GM04504 (cell line): ENCODE measurements at places on chromosomes 5 and 9.

DNA sequence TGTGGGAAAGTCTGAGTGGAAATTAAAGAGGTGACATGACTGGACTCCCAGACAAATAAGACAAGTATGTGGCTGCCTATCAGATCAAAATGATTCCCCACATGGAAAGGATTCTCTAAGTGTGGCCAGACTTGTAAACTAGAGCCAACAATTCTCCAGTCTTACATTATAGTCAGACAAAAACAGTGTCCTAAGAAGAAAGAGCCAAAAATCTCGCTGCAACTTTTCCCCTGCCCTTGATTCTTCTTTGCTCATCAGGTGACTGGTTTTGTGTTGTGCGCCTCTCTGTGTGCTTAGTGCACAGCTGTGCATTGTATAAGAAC, 164.2 kb upstream of the TARS1 start:
- DNase-seq, result no peak

- no peak for DNase-seq
These were observed 44.7 kb downstream of the GRIN3A start for GRCh38 chr9:101693546-101694336.

GRCh38 chr5:156835905-156836304, 14.2 kb upstream of the PPP1R2B start:
- DNase-seq, result no peak

GRCh38 chr5:34789021-34789531, 49.9 kb upstream of the TTC23L start:
- DNase-seq, result peak; percentile 30

GRCh38 chr9:91090130-91090410, 271.6 kb downstream of the AUH start:
- no peak for DNase-seq

DNA sequence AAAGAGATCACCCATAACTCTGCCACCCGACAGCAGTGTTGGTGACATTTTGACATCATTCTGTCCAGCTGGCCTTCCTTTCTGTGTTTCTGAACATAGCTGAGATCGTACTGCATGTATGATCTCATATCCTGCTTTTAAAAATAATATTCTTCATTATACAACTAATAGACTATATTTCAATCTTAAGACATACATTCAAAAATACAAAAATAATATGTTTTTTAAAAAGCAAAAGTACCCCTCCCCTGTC, 47.7 kb upstream of the RPL26L1 start:
- DNase-seq, result no peak

- no peak for DNase-seq
These were observed 4.5 kb downstream of the UBE2D2 start for GRCh38 chr5:139565411-139566305.

GRCh38 chr5:58849921-58850667, 267.2 kb downstream of the RAB3C start:
- no peak for DNase-seq

- no peak for DNase-seq
These were observed 34.6 kb upstream of the WDR38 start for GRCh38 chr9:124818431-124819281.

GRCh38 chr5:160118349-160119141, 705 bp downstream of the PWWP2A start:
- no peak for DNase-seq

- peak; percentile 84 for DNase-seq
These were observed 759.7 kb downstream of the BRINP1 start for GRCh38 chr9:118609355-118610044.

- DNase-seq, result no peak
These were observed 5.7 kb upstream of the SEC16A start for GRCh38 chr9:136488247-136489214.

DNA sequence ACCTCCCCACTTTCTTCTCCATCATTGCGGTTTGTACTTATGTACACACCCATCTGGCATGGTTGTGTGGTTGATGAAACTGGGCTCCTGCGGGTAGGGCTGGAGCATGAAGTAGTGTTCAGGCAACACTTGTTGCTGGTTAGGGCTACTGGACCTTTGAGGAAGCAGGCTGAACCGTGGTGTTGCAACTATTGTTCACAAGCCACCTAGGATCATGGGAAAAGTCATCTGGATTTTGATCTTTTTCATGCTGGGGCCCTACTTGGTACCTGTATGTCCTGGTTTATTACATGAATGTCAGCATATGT, 40.1 kb upstream of the TIFAB start:
- DNase-seq, result no peak

DNA sequence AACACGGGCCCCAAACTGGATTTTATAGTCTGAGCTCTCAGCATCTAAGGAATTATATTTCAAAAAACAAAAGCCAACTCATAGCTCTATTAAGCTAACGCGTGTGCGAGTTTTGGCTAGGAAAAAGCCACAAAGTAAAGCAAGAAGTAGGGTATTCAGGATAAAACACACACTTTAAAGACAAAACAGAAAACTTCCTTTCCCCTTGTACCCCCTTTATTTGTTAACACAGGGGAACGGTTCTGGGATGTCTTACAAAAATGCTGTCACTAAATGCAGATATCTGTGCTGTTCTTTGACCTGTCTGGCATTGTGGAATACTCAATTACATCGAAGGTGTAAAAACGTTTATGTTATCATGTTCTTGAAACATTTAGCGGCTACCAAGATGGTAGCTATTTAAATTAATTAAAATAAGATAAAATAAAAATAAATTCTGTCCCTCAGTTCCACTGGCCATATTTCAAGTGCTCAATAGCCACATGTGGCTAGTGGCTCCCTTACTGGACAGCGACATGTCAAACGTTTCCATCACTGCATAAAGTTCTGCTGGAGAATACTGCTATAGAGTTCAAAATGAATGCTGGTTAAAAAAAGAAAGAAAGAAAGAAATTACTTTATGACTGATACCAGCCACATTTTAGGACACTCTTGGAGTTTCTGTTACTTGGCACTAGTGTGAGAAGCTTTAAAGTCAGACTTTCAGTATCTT, 7.2 kb upstream of the MEF2C start:
- DNase-seq, result no peak

DNA sequence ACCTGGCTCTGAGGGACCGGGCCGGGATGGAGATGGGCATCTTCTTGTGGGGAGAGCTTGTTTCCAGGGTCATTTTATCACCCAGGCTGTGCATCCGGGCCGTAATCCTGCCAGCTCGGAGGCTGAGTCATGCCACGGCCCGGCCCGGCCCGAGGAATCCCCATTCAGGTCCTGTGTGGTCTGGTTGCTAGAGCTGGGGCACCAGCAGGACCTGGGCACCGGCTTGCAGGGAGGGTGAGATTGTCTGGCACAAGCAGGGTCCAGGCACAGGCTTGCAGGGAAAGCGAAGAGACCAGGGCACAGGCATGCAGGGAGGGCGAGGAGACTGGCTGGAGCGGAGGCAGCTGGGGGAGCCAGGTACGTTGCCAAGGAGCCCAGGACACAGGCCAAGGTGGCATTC, 106.8 kb downstream of the RXRA start:
- no peak for DNase-seq

DNA sequence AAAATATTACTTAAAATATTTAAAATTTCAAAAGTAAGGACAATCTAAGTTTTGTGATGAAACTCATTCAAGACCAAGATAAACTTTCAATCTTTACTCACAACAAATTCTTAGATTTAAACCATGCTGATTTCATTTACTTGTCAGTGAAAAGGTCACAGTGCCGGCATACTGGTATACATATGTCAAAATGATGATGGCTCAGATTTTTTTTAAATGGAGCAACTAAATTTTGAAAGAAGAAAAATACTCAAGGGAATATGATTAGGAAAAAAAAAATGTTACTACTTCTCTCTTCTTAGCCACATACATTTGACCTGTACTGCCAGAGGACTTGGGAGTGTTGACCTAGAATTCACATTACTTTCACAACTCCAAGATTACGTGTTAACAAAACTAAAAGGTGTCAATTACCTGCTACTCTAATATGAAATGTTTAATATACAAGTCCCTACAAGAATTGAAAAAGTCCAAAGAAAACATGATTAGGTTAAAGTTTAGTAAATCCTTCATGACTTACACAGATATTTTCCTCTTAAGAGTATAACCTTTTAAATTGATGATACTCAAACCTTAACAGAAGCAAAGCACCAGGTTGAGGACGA, 4.6 kb downstream of the EFNA5 start:
- DNase-seq, result no peak

GRCh38 chr5:25863811-25864210, 1174.6 kb downstream of the CDH9 start:
- no peak for DNase-seq

DNA sequence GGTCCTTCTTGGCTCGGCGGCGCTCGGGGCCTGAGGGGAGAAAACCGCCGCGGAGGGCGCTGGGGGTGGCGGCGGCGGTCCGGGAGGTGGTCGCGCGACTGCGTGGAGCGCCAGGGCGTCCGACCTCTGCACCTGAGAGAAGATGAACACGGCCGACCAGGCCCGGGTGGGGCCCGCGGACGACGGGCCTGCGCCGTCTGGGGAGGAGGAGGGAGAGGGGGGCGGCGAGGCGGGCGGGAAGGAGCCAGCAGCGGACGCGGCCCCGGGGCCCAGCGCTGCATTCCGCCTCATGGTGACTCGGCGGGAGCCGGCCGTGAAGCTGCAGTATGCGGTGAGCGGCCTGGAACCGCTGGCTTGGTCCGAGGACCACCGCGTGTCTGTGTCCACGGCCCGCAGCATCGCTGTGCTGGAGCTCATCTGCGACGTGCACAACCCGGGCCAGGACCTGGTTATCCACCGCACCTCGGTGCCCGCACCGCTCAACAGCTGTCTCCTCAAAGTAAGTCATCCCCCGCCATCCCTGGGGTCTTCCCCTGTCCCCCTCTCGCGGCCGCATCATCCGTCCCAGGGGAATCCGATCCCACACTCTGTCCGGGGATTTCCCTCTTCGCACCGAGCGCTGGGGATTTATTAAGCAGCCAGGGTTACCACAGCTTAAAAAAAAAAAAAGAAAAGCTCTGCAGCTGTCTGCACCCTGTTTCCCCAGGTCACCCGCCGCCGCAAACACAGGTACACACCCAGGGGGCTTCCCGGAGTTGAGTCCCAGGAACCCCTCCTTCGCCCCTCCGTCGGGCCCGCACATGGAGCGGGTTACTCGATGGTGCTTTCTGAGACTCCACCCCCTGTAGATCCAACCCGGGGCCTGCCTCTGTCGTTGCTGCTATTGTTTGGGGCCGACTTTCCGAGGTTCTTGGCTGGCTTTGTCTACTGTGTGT, at the start of gene GTF3C4:
Gene GTF3C4 (plus strand): TSS at position 8 of the 935 bp plus-strand sequence. CDS start 135 bp downstream, at position 143.
- DNase-seq, result no peak

DNA sequence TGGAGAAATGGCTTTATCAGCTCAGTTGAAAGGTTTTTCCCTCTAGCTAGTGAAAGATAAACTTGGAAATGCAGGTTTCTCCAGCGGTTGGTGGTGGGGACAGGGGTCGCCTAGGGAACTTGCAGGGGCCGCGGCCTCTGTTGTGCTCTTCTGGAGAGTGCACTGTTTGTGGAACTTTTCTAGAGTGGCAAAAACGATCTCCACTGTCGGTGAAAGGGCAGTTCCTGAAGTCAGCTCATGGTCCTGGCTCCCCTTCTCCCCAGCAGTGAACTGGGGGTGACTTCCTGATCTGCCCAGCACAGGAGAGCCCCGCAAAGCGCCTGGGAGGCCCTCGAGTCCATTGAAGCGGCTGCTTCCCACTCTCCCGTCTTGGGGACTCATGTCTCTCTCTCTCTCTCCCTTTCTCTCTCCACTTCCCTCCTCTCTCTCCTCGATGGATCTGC, 3.2 kb downstream of the IRX1 start:
- DNase-seq, result no peak

- DNase-seq, result no peak
These were observed 29.4 kb downstream of the ZCCHC7 start for GRCh38 chr9:37149666-37150308.

DNA sequence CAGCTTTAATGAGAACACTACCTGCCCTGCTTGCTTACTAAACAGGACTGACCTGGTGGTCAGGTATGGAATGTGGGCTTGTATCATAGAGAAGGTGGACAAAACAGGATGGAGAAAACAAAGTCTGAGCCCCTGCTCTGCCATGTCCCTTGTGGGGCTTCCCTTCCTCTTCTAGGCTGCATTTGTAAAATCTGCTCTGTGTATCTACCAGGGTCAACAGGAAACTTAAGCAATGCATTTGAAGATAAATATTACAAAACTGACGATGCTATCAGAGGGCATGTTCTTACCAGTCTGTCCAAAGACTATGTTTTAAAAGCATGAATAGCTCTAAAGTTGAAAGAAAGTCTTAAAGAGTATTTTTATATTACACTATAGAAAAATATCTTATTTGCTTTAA, 228.7 kb downstream of the DCP2 start:
- no peak for DNase-seq

DNA sequence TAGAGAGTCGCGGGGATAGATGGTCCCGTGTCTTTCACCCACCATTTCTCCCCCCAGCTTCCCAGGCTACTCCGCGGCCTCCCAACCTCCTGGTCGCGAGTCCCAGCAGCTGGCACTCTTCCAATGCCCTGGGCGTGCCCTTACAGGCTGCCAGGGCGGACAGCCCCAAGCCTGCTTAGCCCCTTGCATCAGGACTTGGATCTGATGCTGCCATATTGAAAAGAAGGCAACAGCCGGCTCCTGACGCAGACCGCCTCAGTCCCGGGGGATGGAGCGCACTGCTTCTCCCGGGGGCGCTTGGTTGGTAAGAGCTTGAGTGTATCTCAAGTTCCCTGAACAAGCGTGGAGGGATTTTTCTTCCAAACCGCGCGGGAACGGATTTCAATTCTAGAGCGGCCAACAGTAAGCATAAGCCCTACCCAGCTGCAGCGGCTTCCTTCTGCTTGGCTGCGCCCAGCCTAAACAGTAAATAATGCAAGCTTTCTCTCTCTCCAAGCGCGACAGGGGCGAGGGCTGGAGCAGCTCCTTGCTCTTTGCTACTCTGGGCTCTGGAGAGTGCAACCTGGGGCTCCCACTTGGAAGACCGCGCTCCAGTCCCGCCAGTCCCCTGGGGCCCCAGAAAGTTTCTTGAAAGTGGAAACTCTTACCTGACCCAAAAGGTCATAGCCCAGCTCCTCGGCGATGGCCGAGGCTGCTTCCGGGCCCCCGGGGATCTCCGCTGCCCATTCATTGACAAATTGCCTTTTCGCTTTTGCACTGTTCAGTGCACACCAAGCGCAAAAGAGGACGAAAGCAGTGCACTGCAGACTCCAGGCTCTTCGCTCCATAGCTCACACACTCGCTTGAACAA, 607 bp downstream of the PCSK1 start:
- DNase-seq, result no peak

DNA sequence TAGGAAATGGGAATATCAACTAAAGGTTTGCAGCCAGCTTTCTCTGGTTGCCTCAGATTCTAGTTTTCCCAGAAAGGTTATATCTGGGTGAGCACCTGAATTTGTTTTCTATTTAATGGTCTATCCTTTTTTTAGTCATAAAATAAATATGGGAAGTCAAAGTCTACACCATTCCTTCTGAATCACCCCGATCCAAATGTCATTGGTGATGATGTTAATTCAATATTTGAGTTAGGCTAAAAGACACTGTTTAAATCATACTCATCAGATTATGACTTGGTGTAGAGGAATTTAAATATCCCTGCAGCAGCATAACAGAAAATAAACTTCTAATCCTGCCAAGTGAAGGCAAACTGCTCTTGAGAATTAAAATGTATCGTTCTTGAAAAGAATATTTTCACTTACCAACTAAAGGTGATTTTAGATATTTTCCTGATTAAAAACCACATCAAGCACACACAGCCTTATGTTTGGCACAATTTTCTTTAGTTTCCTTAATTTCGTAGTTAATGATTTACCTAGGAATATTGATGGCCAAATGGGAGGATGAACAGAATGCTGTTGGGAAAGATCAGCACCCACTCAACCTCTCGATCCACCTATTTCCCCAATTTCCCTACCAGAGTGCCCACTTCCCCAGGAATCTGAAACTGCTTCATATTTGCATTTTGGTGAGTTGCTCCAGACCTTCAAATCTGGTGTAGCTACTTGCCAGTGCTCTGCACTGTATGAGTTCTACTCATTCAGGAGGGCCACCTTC, 103.1 kb upstream of the TSLP start:
- no peak for DNase-seq

GRCh38 chr5:67610186-67610912, 413.8 kb upstream of the CD180 start:
- DNase-seq, result no peak
